ENCODE measurements at places on chromosomes 3 and 15.

- DNase-seq, result no peak
These were observed 18.6 kb downstream of the FAM174B start for GRCh38 chr15:92636908-92637481.

- no peak for DNase-seq
These were observed 256.5 kb downstream of the SHQ1 start for GRCh38 chr3:72591522-72592421.

GRCh38 chr15:99911816-99912215 is 178.6 kb upstream of the LYSMD4 start:
- DNase-seq, result no peak

GRCh38 chr15:85489773-85490493 is 109.5 kb downstream of the AKAP13 start:
- no peak for DNase-seq

DNA sequence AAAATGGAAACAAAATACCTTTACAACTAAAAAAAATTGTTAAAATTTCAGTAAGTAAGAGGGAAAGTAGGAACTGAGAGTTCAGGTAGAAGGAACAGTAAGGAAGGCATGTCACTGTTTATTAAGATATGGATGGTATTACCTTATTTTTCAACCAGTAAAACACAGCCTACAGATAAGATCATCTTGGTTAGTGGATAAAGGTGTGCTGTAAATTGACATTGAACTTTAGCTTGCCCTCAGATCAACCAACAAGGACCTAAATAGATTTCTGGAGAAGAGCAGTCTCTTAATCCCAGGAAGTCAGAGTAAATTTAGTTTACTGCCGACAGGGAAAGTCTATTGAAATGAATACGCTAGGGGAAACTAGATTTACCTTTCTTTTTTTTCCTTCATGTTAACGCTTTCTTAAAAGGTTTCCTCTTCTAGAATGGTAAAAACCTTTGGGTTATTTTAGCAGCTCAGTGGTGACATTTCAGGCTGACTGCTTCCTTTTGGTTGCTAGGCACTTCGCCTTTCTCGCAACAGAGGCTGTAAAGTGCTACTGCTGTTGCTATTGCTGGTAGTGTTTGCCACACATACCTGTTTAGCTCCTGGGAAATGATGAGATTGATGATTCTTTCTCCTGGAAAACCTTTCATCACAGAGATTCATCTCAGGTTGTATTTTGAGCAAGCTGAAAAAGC is 12.9 kb downstream of the DZIP3 start:
- DNase-seq, result no peak

DNA sequence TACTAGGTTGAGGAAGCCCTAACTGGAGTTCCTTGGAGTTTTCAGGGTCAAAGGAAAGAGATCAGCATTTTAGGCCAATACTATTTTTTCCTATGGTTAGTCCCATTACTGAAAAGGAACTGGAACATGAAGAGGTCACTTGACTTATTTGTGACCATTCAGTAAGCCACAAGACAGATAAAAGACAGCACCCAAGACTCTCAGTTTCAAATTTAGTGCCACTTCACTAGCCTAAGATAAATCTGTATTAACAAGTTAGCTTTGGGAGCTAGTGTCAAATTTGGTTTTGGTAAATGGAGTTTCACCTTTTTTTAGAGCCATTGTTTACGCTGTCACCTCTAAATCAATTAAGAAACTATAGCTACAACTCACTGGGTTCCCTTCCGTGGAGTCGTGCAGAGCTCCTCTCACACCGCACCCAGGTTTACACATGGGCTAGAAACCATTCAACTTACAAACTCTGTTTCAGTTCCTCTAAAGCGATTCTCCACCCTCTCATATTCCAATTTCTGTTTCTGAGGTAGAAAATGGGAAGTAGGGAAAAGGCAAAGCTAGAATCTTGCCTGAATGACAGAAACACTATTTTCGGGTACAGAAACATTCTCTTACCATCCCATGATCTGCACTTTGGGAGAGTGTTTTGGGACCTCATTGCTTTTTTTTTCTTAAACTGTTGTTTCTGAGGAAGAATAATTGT is 14.4 kb downstream of the CCDC32 start:
- DNase-seq, result no peak

DNA sequence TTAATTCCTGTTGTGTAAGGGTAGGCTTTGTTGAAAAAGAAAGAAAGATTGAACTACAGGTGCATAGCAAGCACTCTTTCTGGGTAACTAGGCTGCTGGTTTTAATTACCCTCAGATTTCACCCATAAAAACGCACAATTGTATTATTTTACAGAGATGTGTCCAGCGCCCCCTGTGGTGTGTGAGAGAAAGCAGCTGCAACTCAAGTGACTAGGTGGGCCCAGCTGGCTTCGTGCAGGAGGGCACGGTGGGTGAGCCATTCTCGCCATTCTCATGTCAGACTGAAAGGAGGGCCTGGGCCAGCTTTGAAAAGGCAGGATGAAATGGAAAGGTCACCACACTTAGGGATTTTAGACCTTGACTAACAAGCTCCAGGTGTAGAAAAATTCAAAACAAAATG is 122.6 kb downstream of the LRIG1 start:
- DNase-seq, result peak; percentile 11

DNA sequence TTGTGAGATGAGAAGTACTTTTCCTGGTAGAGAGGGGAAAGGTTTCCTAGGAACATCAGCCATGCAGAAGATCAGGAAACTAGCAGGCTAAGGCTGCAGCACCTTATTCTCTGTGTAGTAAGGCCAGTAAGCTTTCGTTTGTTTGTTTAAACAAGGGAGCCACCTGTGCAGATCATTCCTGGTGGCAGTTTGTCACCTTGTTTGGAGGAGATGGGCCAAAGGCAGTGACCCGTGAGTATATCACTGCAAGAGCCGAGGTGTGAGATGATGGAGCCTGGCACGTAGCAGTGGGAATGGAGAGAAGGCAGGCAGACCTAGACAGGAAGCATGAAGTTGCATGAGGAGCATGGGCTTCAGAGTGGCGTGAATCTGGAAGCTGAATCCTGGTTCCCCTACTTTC is 19.6 kb downstream of the ATG7 start:
- no peak for DNase-seq

GRCh38 chr15:92444631-92445030 is 51.0 kb downstream of the ST8SIA2 start:
- no peak for DNase-seq

GRCh38 chr3:77348244-77348855 is 308.5 kb downstream of the ROBO2 start:
- no peak for DNase-seq

- no peak for DNase-seq
These were observed 181.8 kb downstream of the PDCD6IP start for GRCh38 chr3:33980252-33980651.

Data from activated CD4-positive, alpha-beta T cell treated with anti-CD3 and anti-CD28 coated beads, Interleukin-2, Interleukin-4, amounts not matched to agents 100 ng/mL and 50 ng/mL, durations not matched to agents 16 hours and 8 hours (primary cell).